ENCODE measurements at places on chromosomes 7 and 10. TPM values are rescaled to one million over a fixed set of nuclear protein-coding genes. Genes with fewer than 3 reads are reported as not detected.

Gene NUTM2B
- 0.50 TPM for total RNA-seq

Gene EVX1
- total RNA-seq = not detected

Gene PAPOLB
- not detected for total RNA-seq

Gene PRKG1
- not detected for total RNA-seq
